ENCODE measurements at places on chromosomes 3 and 15.

DNA sequence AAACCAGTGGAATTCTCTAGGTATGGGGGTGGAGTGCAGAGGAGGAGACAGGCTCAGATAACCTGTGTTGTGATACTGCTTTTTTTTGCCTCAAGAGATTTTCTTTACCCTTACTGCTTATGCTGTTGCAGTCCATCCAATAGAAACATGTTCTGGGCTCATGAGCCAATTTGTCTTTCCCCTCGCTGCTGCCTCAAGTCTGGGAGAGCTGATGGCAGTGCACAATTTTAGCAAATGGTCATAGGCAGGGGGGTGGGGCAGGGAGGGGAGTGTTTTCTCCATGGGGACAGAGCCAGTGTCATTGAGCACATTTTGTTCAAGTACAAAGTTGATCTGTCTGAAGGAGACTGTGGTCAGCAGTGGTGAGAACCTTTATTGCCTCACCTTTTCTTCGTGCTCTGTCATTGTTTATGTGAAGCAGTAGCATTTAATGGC, 134.9 kb downstream of the MBNL1 start:
- DNase-seq, result no peak

GRCh38 chr3:71564361-71564760, 19.2 kb downstream of the FOXP1 start:
- no peak for DNase-seq

- DNase-seq, result no peak
Observed at GRCh38 chr3:161104561-161105551, at the start of gene B3GALNT1. Gene B3GALNT1 (minus strand): TSS chr3:161105349. CDS start chr3:161086754, 18,595 bp downstream.

GRCh38 chr3:136617198-136617597, 135.0 kb downstream of the STAG1 start:
- DNase-seq, result no peak

GRCh38 chr15:37425541-37425940, 325.2 kb upstream of the MEIS2 start:
- DNase-seq, result no peak

DNA sequence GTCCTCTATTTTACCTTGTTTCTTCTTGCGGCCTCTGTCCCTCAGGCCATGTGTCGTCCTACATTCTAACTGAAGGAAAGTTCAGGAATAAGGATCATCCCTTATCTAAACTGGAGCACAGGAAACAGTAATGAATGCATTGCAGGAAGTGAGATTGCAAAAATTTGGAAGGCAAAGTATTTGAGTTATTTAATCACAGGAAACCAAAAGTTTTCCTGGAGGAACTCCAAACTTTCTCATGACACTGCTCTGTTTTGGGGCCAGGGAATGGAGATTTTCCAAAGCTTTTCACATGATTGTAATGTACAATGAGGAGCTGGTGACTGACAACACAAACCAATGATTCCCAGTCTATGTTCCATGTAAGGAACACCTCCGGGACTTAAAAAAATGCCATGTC, 57.8 kb upstream of the PLSCR4 start:
- no peak for DNase-seq

- no peak for DNase-seq
Observed at GRCh38 chr3:157136647-157137387, 23.1 kb downstream of the CCNL1 start.

- DNase-seq, result no peak
Observed at GRCh38 chr3:129633751-129634481, 27.4 kb upstream of the PLXND1 start.

- no peak for DNase-seq
Observed at GRCh38 chr3:65902304-65902793, 136.4 kb downstream of the MAGI1 start.

- DNase-seq, result no peak
Observed at GRCh38 chr3:39456159-39456558, 11.3 kb upstream of the MOBP start.

DNA sequence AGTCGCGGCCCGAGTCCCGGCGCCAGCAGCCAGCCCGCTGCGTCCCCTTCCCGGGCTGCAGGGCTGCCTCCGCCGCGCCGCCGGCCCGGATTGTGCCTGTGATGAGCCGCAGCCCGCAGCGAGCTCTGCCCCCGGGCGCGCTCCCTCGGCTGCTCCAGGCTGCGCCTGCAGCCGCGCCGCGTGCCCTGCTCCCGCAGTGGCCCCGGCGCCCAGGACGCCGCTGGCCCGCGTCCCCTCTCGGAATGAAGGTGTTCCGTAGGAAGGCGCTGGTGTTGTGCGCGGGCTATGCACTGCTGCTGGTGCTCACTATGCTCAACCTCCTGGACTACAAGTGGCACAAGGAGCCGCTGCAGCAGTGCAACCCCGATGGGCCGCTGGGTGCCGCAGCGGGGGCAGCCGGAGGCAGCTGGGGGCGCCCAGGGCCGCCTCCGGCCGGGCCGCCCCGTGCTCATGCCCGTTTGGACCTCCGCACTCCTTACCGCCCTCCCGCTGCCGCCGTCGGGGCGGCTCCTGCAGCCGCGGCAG, 1.2 kb downstream of the CHST2 start:
- DNase-seq, result peak; percentile 49

- DNase-seq, result no peak
Observed at GRCh38 chr15:98875309-98875708, 132.3 kb downstream of the PGPEP1L start.

DNA sequence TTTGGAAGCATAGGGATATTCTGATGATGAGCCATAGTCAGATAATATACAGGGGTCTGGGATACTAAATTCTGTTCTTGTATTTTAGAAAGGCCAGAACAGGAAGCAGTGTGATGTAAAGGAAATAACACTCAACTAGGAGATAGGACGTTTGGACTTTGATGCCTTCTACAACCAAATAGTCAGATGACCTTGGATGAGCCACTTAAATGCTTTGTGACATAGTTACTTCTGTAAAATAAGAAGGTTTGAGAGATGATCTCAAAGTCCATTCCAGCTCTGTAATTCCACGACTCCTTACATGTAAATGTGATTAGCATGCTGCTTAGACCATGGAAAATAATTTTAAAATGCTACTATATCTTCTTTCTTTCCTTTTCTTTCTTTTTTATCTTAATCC, 29.5 kb upstream of the CCDC54 start:
- no peak for DNase-seq

GRCh38 chr15:91050128-91050455, 27.7 kb upstream of the VPS33B start:
- no peak for DNase-seq

DNA sequence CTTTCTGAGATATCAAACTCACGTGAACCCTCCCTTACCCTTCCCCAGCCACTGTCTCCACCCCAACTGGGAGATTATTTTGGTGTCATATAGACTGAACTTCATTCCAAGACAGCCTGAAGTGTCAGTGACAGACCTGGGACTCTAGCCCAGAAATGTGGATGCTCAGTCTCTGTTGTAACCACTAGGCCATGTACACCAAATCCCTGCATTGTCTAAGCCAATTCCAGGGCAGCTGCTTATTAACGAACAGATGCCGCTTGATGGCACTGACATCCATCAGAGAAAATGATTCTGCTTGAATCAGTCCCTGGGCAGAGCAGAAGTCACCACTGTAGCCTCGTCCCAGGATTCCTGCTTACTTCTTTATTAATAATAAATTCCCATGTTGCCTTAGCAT, 305.5 kb downstream of the GRM7 start:
- DNase-seq, result no peak

- DNase-seq, result no peak
Observed at GRCh38 chr3:12986521-12986920, 86.7 kb downstream of the IQSEC1 start.

- no peak for DNase-seq
Observed at GRCh38 chr3:193641440-193641775, 48.4 kb downstream of the OPA1 start.

DNA sequence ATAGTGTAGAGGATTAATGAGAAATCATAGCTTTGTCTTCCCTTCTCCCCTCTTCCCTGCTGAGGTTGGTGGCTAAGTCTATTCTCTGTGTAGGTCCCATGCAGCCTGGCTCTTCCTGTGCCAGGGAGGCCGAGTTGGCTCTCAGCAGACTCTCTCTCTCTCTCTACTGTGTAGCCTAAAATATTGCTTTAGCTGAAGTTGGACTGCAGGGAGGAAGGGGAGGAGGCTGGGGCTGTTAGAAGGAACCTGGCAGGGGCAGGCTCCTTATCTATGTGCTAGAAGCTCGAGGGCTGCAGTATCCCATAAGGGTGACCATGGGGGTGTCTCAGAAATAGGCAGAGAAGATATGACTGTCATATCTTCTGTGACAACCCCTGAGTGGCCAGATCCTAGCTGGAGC, 160.8 kb downstream of the EPHB1 start:
- DNase-seq, result no peak

DNA sequence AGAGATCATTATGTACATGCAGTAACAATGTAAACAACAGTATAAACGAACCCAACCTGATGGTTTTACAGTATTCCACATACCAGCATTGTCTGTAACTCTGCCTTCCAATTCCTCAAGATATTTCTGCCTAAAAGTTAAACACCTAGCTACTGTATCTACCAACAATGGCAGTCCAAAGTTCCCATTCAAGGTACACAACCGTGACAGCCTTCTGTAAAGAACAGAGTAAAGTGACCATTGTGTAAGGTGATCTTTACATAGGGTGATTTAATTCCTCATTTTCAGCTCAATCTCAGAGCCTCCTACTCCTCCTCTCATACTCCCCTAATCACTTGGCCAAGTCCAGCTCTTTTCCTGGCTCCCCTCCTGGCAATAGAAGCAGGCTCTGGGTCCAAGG, 10.4 kb downstream of the SECISBP2L start:
- no peak for DNase-seq

GRCh38 chr3:42336103-42336502, 70.1 kb upstream of the CCK start:
- DNase-seq, result no peak

- no peak for DNase-seq
Observed at GRCh38 chr3:188832146-188832545, 339.6 kb upstream of the TPRG1 start.

- no peak for DNase-seq
Observed at GRCh38 chr15:29677871-29678461, 144.3 kb downstream of the TJP1 start.

GRCh38 chr15:101059381-101060341, 140.5 kb downstream of the LRRK1 start:
- no peak for DNase-seq

- no peak for DNase-seq
Observed at GRCh38 chr15:41746802-41747201, 27.5 kb upstream of the MAPKBP1 start.

DNA sequence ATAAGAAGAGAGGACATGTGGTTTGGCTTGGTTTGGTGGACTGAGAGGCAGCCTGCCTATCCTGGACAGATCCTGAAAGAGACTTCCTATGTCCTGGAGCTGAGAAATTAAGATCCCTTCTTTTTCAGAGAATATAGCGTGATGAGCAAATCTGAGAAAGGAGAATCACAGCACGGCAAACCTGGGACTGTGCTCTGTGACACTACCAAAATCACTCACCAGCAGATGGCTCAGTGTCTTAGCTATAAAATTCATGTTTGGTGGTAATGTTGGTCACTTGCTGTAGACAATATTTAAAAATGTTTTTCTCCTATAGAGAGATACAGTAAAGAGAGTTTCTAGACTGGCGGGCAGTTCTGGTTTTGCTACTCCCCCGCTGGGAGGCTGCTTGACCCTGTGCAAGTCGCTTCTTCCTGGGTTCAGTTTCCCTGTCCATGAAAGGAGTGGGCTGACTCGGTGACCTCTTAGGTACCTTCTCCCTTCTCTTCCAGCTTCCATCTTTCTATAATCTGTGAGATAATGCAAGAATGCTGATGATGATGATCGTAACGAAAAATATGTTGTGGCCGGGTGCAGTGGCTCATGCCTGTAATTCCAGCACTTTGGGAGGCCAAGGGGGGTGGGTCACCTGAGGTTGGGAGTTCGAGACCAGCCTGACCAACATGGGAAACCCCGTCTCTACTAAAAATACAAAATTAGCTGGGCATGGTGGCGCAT, 7.6 kb upstream of the HES1 start:
- no peak for DNase-seq

- DNase-seq, result no peak
Observed at GRCh38 chr3:194785315-194785714, 99.6 kb downstream of the FAM43A start.

GRCh38 chr3:71689291-71689690, 35.9 kb downstream of the EIF4E3 start:
- no peak for DNase-seq

GRCh38 chr15:79028411-79028964, 62.1 kb downstream of the RASGRF1 start:
- no peak for DNase-seq

GRCh38 chr3:193729088-193729465, 136.1 kb downstream of the OPA1 start:
- DNase-seq, result no peak

DNA sequence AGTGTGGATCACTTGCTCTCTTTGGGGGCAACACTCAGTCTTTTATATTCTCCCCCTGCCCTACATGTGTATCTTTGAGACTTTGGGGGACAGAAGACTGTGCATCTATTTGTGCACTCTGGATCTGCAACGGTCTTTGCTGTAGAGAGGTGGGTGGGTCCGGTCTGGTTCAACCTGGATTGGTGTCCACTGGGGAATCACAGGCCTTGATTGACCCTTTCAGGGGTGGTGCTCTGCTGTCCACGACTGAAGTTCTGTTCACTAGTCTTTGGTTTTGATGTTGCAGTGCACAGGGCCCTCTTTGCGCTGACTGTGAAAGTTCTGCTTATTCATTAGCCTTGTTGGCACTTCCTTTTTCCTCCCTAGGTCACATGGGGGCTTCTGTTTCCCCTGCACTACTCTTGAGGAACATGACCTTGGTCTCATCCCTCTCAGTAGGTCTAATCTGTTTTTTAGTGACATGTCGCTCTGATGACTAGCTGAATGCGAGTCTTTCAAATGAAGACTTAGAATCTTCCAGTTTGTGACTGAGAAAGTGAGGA, 284.2 kb downstream of the SV2B start:
- no peak for DNase-seq

DNA sequence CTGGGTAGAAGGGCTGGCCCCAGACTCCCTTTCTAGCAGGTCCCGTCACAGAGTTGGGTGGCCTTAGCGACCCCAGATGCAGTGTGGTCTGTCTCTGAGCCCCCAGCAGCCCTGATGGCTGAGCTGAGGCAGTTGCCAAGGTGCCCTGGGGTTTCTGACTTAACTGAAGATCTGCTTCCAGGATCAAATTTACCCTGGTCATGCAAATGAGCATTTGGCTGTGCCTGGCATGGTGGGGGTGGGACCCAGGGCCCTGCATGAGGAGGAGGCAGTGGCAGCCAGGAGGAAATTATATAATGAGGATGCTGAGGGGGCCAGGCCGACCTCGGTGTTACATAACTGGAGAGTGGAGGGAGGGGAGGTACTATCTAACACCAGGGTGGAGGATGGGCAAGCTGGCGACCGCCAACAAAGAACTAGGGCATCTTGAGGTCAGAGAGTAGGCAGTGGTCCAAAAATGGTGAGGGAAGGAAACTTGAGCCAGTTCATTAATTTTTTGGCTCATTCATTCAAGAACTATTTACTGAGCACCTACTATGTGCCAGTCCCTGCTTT, 16.4 kb downstream of the PLEKHO2 start:
- peak; percentile 44 for DNase-seq

GRCh38 chr15:80641384-80641783, 53.7 kb upstream of the ABHD17C start:
- no peak for DNase-seq
